ENCODE measurements at places on chromosomes 7 and 10.

DNA sequence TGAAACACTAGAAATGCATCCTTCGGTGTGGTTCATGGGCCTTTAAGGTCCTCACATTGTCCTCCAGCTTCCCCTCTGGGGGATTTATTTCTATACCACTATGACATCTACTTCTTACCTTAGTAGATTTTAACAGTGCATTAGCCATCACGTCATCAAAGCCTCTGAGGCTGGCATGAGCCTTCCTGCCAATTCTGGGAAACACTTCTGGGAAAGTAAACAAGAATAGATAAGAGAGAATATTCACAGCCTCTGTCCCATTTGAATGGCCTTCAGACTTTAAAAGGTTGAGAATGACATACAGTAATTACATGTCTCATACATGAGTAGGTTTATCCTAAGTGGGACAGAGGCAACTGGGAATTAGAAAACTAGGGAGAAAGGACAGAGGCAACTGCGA lies 89.7 kb downstream of the AMPH start:
- DNase-seq = no peak

GRCh38 chr10:67017218-67017617 lies 91.4 kb downstream of the LRRTM3 start:
- no peak for DNase-seq

GRCh38 chr7:111261496-111261895 lies 170.6 kb downstream of the LRRN3 start:
- DNase-seq = no peak

- no peak for DNase-seq
Observed at GRCh38 chr7:46145412-46145811, 224.3 kb upstream of the IGFBP3 start.

GRCh38 chr7:151623766-151624165 lies 104.1 kb upstream of the RHEB start:
- DNase-seq = no peak

- DNase-seq = no peak
Observed at GRCh38 chr7:247636-248035, 42.3 kb upstream of the FOXL3 start.

GRCh38 chr7:35035511-35035961 lies 1.7 kb downstream of the DPY19L1 start:
- DNase-seq = no peak

- no peak for DNase-seq
Observed at GRCh38 chr7:3916146-3916545, 615.1 kb downstream of the SDK1 start.

- DNase-seq = no peak
Observed at GRCh38 chr10:72310241-72310633, 36.5 kb downstream of the DDIT4 start.

DNA sequence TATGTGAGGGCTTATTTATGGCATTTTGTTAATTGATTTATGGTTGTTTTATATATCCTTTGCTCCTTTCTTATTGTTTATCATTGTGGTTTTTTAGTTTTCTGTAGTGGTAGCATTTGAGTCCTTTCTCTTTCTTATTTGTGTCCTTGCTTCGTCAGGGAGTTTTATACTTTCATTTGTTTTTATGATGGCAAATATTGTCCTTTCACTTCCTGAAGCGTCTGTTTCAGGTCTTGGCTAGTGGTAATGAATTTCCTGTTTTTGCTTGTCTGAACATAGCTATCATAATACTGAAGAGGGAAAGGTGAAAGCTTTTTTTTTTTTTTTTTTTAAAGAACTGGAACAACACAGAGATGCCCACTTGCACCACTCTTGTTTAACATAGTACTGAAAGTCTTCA lies 228.2 kb downstream of the ATRNL1 start:
- DNase-seq = no peak

DNA sequence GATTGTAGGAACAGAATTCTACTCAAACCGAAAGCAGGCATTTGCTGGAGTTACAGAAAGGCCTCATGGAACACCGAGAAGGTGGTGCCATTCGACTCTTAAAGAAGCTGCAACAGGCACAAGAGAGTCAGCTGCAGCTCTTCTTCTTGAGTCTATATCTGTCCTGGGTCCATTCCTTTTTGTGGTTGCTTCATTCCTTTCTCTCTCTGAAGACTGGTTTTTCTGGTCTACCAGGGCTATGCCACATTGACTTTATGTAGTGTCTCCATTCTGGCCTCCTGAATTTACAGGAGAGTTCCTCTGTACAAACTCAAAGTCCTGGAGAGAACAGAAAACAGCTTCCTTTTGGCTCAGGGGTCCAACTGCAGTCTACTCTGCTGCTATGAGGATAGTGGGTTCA lies 132.8 kb downstream of the CFTR start:
- DNase-seq = no peak

GRCh38 chr7:79037001-79037400 lies 416.5 kb downstream of the MAGI2 start:
- no peak for DNase-seq

- no peak for DNase-seq
Observed at GRCh38 chr10:70756700-70757360, 28.3 kb downstream of the TBATA start.

GRCh38 chr10:15439341-15439842 lies 68.3 kb upstream of the FAM171A1 start:
- no peak for DNase-seq

- DNase-seq = no peak
Observed at GRCh38 chr10:132522521-132523411, 14.8 kb upstream of the INPP5A start.

DNA sequence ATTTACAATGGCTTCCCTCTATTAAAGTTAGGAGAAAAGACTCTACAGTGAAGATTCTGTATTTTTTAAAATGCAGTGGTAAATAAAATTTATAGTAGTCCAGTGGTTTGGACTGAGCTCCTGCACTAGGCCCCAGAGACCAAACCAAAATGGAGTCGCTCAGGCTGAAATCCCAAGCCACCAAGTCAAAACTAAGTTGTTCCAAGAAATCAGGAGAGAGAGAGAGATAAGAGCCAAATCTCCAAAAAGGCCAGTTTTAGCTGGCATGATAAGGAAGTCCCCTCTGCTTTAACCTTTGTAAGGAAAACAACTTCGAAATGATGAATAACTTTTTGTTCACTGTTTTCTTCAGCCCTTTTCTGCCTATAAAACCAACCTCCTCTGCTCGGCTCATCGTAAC lies 265.9 kb upstream of the KLF14 start:
- no peak for DNase-seq

GRCh38 chr7:142523821-142524460 lies 225.3 kb upstream of the PRSS1 start:
- no peak for DNase-seq

- no peak for DNase-seq
Observed at GRCh38 chr10:51896849-51897248, 197.5 kb upstream of the CSTF2T start.
